ENCODE measurements at places on chromosomes 16 and 17.

GRCh38 chr17:61647047-61647446 is 56.0 kb upstream of the NACA2 start:
- DNase-seq = no peak

DNA sequence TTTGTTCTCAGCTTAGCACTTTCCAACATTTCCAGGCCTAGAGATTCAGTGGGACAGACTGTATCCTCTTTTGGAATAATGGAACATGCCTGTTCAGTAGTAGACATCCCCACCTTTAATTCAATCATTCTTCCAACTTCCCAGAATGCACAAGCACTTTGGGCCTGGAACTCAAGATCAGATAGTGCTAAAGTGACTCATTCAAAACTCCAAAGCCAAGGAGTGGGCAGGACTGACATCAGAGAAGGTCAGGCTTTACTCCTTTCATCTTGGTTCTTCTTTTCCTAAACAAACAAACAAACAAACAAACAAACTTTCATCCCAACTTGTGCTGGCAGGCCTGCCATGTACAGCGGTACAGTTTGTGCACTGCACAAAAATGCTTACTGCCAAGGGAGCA is 172.0 kb downstream of the AXIN2 start:
- DNase-seq = no peak

- DNase-seq = no peak
These were observed 7.3 kb downstream of the CYGB start for GRCh38 chr17:76530095-76530723.

GRCh38 chr16:83906683-83907082 is 7.8 kb downstream of the MLYCD start:
- DNase-seq = no peak

- DNase-seq = no peak
These were observed 4.0 kb upstream of the PHOSPHO1 start for GRCh38 chr17:49234509-49235080.

GRCh38 chr17:72763981-72764380 is 328.5 kb downstream of the SLC39A11 start:
- no peak for DNase-seq

- no peak for DNase-seq
These were observed 7.6 kb downstream of the ATXN1L start for GRCh38 chr16:71853413-71853812.

DNA sequence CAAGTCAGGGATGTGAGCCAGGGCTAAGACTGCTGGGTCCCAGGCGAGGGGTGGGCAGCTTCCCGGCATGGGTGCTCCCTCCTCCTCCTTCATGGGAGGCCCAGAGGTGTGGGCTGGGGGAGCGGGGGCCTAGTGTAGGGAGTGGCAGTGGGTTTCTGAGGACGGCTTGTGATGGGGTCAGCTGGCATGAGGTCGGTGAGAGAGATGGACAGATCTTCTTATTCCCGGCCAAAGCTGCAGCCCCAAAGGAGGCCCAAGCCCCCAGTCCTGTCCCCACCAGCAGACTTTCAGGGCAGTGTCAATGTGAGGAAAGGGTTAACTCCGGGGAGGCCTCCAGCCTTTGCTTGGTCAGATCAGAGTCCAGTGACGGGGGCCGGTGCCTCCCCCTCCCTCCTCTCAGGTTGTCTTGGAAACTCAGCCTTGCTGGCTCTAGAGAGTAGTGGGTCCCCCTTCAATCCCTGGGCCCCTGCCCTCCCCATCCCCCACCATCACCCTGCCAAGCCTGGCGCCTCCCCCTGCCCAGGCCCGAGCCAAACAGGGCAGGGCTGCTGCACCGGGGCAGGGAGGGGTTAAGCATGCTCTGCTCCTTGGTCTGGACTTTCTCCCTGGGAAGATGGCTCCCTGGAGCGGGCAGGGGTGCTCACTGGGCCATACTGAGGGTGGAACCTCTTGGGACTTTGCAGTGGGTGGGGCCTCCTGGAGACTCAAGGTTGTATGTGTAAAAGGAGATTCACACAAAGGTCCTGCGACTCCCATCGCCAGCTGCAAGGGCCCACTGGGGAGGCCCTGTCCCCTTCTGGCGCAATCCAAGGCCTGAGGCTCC is 12.4 kb downstream of the NAT9 start:
- no peak for DNase-seq

- DNase-seq = no peak
These were observed 9.1 kb upstream of the SCNN1B start for GRCh38 chr16:23293016-23293415.

GRCh38 chr17:49082231-49082630 is 50.3 kb upstream of the B4GALNT2 start:
- DNase-seq = no peak

GRCh38 chr16:84175350-84176081 is 11.3 kb downstream of the TAF1C start:
- DNase-seq = peak; percentile 50

Measured in stimulated activated CD4-positive, alpha-beta T cell treated with anti-CD3 and anti-CD28 coated beads, Interleukin-2, amount 100 ng/mL, for 4 hours (primary cell).